ENCODE measurements at places on chromosomes 2 and 18.

GRCh38 chr2:183059561-183059960 lies 19.0 kb upstream of the DUSP19 start:
- DNase-seq = no peak

DNA sequence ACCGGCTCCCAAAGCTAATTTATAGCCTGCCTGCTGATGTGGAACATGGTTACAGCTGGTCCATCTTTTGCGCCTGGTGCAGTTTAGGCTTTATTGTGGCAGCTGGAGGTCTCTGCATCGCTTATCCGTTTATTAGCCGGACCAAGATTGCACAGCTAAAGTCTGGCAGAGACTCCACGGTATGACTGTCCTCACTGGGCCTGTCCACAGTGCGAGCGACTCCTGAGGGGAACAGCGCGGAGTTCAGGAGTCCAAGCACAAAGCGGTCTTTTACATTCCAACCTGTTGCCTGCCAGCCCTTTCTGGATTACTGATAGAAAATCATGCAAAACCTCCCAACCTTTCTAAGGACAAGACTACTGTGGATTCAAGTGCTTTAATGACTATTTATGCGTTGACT lies 51.4 kb downstream of the TMEM178A start:
- no peak for DNase-seq

- DNase-seq = no peak
Measured at GRCh38 chr2:158154596-158154995, 52.9 kb downstream of the UPP2 start.

DNA sequence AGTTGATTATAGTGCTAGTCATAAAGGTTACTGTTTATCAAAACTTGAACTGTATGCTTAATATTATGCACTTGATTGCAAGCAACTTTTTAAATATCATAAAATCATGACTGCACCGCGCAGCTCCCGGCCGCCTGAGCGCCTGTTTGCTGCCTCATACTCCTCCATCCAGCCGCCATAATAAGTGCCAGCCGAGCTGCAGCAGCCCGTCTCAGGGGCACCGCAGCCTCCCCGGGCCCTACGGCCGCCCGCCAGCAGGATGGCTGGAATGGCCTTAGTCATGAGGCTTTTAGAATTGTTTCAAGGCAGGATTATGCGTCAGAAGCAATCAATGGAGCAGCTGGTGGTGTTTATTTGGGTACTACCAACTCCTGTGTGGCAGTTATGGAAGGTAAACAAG lies 337.2 kb downstream of the PAX3 start:
- DNase-seq = no peak

- DNase-seq = no peak
Measured at GRCh38 chr2:239444626-239445577, 44.1 kb upstream of the HDAC4 start.

DNA sequence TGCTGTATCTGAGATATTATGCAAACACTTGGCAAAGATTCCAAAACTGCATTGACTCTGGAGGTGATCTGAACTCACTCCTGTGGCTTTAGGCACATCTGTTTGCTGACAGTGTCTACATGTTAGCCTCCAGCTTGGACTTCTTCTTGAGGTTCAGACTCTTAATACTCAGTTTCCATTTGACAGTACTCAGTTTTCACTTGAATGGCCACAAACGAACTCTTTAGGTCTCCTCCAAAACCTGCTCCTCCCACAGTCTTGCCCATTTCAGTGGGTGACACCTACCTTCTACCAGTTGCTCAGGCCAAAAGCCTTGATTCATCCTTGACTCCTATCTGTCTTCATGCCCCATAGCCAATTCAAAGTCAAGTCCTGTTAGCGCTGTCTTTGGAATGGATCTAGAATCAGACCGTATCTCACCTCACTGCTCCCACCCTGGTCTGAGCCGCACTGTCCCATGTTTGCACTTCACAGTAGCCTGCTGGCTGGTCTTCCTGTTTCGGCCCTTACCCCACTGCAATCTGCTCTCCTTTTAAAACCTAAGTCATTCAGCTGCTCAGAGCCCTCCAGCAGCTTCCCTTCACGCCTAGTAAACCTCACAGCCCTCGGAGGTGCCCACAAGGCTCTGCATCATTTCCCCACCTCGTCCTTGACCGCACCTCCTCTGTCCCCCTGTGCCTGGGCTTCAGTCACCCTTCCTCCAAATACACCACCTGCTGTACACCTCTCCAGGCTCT lies 10.5 kb downstream of the ATG16L1 start:
- no peak for DNase-seq

DNA sequence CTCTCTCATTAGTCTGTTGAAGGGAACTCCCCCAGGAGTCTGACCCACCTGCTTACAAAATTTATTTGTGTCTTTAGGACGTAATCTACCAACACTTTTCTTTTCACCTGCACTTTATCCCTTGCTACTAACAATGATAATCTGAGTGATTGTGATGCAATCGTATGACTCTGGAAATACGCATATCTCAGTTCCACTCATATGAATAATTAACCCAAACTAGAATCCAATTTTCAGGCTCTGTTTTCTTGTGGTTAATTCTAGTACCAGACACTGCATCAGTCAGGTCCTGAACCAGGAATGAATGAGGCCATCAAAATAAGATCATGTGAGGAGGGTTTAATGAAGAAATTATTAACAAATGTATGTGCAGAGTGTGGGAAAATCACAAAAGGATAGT lies 158.4 kb upstream of the SRD5A2 start:
- no peak for DNase-seq

DNA sequence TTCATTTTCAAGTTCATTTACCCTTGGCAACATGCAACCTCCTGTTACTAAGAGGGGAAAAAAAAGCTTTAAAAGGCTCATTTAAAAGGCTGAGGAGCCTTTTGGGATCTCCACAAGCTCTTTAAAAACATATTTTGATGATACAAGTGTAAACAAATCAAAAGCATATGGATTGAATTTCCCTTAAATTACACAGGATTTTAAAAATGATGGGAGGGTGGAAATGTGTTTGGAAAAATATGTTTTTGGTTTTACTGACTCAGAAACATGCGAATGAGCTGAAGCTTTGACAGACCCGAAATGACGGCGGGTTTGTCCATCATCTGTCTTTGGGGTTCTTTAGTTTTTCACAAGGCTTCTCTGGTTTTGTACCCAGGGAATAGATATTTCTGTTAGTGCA lies 180.6 kb upstream of the CCDC68 start:
- no peak for DNase-seq

- no peak for DNase-seq
Measured at GRCh38 chr2:16624436-16624780, 41.2 kb downstream of the CYRIA start.

- DNase-seq = no peak
Measured at GRCh38 chr2:177467646-177468045, 75.1 kb downstream of the AGPS start.

DNA sequence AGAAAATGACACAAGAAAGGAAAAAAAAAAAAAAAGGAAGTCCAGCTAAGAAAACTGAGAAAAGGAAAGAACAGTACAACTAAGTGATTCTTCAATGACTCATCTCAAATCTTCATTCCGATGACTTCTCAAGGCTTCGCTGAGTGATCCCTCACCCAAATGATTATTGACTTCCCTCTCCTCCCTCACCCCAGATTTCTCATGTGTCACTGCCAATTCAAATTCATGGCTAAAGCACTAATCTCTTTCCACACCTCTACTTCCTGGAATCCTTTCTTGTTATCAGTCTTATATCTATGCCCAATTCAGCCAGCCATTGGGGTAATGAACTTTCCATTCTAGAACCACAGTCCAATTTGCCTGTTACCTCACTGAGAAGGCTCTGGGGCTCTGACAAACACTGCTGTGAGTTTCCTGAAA lies 7.2 kb upstream of the ABCB11 start:
- DNase-seq = peak; percentile 4

DNA sequence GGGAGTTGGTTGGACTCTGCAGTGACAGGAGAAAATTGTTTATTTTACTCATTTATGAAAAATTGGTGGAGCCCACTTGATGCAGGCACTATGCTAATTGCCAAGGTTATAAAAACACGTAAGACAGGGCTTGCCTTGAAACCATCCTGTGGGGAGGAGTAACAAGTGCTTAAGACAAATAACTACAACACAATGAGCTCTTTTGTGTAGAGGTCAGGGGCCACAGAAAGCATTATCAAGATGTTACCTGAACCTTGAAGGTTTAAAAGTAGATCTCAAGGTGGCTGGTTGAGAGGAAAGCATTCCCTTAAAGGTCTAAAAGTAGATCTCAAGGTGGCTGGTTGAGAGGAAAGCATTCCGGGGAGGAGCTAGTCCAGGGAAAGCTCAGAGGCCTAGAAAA lies 381.8 kb upstream of the POU3F3 start:
- no peak for DNase-seq

- no peak for DNase-seq
Measured at GRCh38 chr2:140648393-140648792, 1482.4 kb downstream of the LRP1B start.

GRCh38 chr18:44803019-44803650 lies 122.4 kb downstream of the SETBP1 start:
- DNase-seq = no peak

- peak; percentile 23 for DNase-seq
Measured at GRCh38 chr2:215793747-215794595, 219.4 kb downstream of the MREG start.

DNA sequence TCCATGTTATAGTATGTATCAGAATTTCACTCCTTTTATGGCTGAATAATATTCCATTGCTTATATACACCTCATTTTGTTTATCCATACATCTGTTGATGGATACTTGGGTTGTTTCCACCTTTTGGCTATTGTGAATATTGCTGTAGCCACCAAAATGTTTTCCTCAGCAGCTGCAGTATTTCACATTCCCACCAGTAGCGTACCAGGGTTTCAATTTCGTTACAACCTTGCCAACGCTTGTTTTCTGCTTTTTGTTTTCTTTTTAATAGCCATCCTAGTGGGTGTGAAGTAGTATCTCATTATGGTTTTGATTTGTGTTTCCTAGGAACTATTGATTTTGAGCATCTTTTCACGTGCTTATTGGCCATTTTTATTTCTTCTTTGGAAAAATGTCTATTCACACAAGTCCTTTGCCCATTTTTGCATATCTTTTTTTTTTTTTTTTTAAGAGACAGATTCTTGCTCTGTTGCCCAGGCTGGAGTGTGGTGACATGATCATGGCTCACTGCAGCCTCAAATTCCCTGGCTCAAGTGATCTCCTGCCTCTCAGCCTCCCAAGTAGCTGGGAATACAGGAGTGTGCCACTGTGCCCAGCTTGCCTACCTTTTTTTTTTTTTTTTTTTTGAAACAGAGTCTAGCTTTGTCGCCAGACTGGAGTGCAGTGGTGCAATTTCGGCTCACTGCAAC lies 14.2 kb downstream of the UBXN2A start:
- DNase-seq = no peak

Measured in stimulated activated CD4-positive, alpha-beta T cell treated with anti-CD3 and anti-CD28 coated beads, Interleukin-4, amount 100 ng/mL, for 48 hours (primary cell).